COR-L47 (cell line): ENCODE measurements at places on chromosomes 5 and 9.

DNA sequence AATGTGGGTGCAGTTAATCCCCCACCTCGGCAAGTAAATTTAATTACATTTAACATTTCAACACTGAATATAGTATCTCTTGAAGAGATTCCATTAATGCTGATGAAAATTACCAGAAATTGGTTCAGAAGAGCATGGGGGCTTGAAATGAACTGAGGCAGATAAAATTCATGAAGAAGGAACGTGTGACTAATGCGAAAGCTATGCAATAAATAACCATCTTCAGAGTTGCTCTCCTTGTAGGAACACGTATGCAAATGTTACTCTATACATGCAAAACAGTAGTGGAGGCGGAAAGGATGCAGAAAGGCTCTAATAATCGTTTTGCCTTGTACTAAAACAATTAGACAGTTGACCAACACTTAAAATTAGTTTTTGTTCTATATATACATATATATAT, 320.2 kb downstream of the CTNND2 start:
- DNase-seq = no peak

GRCh38 chr9:130051855-130052254, 1.9 kb upstream of the GPR107 start:
- no peak for DNase-seq

DNA sequence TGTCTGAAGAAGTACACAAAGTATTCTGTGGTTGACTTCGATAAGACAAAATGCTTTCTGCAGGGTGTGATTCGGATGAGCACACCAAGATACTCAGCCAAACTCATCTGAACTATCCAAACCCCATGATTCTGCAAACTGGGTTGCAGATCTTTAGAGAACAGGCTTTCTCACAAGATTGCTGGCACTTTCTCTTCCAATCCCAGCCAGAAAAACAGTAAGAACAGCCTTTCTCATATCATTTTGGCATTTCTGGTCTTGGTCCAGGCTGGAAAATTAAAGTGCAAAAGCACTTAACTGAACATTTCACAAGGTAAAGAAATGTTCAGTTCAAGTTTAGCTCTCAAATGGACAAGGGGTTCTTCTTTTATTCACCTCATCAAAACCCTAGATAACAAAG, 269.1 kb downstream of the NR2F1-AS1 start:
- DNase-seq = no peak

- DNase-seq = no peak
Measured at GRCh38 chr5:137617528-137618205, 118.2 kb downstream of the KLHL3 start.

DNA sequence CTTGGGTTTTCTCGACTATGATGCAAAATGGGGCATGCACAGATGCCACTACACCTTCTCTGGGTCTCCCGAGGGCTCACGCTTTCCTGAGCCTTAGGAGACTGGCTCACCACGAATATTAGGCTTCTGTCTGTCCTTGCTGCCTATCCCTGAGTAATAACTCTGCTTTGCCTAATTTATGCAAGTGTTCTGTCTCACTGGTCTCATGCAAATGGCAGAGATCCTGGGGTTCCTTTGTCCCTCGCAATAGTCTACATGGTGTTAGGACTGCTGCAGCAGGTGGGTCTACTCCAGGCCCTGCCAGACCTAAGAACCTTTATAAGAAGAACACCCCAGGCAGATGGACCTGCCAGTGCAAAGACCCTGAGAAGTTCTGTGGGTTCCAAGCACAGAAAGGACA, 72.3 kb upstream of the HRH2 start:
- DNase-seq = no peak

- DNase-seq = no peak
Measured at GRCh38 chr5:8934455-8934854, 611.4 kb downstream of the SEMA5A start.

- DNase-seq = no peak
Measured at GRCh38 chr9:125110464-125110863, 32.9 kb downstream of the SCAI start.

DNA sequence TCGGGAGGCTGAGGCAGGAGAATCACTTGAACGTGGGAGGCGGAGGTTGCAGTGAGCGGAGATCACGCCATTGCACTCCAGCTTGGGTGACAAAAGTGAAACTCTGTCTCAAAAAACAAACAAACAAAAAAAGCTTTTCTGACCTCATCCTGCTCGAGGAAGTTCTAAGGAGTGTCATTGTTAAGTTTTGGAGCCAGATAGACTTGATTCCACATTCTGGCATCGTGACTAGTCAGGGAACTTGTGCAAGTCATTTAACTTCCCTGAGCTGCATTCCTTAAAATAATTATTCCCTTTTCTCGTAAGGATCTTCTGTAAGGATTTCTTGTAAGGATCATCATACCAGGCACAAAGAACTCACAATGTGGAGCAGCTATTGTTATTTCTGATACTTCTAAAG, 26.2 kb downstream of the SNX24 start:
- DNase-seq = no peak
